Activated CD4-positive, alpha-beta T cell treated with anti-CD3 and anti-CD28 coated beads, Interleukin-2, Interleukin-4, amounts not matched to agents 100 ng/mL and 50 ng/mL, durations not matched to agents 16 hours and 8 hours (primary cell): ENCODE measurements at places on chromosomes 7 and 10.

DNA sequence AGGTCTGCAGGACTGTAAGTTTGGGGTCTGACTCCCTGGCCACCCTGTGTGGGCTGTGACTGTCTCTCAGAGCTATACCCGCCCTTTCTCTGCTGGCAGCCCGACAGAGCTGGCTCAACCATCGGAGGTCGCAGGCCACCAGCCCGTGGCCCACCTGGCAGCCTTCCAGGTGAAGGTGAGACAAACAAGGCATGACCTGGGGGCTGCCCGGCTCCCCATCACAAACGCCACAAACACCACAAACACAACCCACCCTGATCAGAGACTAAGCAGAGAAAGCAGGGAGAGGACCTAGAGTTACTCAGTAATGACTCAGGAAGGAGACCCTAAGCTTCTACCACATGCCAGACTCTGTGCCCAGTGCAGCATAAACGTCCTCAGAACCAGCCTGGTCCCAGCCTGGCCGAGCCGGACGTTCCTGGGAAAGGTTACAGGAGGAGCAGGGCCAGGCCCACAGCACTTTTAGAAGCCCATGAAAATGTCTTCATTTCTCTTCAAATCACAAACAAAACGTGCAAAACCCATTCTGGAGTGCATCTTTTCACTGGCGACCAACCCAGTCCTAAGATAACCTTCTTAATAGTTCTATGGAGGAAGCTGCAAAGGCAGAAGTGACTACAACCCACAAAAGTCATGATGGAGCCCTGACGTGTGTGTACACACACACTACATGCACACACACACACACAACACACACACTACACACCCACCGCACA lies 66.8 kb downstream of the MKI67 start:
- no peak for DNase-seq

DNA sequence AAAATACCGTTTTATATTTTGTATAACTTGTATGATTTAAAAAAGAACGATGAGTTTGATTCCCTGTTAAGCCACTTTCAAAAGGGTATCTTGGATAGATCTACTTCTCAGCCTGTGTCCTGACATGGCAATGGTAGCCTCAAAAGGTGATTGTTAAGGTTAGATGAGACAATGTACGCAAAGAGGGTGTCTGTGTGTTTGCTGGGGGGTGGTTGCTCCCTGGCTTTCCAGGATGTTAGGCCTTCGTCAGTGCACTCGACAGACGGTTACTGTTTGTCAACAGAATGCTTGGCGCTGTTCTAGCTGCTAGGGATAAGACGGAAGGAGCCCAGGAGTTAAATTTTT lies 90.3 kb downstream of the NEURL1 start:
- DNase-seq = no peak

GRCh38 chr10:77204171-77204570 lies 433.4 kb downstream of the KCNMA1 start:
- no peak for DNase-seq

DNA sequence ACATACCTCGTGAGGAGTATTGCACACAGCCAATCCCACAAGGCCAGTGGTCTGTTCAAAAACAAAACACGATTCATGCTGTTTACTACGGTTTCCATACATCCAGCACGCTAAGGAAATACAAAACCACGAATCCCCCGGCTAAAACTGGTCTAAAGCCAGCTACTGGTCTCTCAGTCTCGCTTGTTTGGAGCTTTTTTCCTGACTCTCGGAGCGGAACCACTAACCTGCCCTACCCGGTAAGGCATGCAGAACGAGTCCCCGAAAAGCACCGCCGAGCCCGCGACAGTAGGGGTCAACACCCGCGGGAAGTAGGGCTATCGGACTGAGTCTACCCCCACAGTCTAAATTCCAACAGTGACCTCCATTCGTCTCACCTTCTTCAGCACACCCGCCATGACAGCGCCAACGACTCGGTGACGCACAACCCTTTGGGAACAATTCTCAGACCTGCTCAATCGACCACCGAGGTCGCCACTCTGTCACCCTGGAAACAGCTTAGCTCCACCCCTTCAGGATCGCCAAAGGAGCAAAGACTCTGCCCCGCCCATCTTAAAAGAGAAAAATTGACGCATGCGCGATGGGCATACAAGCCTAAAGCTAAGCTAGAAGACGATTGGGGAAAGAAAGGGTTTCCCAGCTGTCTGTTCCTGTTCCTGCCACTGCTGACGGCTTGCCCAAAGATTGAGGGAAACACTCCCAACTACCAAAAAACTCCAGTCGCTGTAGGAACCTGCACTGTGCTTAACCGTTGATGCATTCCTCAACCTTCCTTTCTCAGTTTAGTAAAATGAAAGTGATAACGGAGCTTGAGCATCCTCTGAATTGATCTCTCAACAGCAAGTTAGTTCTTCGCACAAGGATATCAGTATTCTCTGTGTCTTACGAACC lies at the start of gene NDUFA5:
NDUFA5 (minus strand) TSS at position 421 of the 891 bp plus-strand sequence; CDS start at position 398, 23 bp downstream.
- peak; percentile 98 for DNase-seq

DNA sequence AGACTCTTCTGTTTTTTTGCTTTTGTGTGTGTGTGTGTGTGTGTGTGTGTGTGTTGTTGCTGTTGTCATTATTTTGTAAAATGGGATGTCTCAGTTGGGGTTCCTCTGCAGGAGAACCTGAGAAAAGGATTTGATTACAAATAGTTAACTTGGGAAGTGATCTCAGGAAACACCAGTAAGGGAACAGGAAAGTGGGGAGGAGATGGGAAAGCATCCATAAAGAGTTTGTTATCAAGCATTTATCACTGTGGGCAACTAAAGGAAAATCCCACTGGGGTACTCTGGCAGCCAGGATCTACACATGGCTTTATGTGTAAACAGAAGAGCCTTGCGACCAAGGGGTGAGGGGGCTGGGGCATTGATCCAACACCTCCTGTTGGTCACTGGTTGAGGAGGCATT lies 485.4 kb downstream of the KCNMA1 start:
- no peak for DNase-seq

DNA sequence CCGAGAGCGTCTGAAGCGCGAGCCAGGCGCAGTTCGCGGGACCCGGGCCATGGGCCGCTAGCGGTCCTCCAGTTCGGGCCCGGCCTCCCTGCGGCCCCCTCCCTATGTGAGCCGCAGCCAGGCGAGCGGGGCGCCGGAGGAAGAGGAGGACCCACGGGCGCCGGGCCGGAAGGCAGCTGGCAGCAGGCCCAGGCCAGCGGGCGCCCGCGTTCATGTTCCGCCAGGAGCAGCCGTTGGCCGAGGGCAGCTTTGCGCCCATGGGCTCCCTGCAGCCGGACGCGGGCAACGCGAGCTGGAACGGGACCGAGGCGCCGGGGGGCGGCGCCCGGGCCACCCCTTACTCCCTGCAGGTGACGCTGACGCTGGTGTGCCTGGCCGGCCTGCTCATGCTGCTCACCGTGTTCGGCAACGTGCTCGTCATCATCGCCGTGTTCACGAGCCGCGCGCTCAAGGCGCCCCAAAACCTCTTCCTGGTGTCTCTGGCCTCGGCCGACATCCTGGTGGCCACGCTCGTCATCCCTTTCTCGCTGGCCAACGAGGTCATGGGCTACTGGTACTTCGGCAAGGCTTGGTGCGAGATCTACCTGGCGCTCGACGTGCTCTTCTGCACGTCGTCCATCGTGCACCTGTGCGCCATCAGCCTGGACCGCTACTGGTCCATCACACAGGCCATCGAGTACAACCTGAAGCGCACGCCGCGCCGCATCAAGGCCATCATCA lies 1.1 kb downstream of the ADRA2A start:
- DNase-seq = no peak

DNA sequence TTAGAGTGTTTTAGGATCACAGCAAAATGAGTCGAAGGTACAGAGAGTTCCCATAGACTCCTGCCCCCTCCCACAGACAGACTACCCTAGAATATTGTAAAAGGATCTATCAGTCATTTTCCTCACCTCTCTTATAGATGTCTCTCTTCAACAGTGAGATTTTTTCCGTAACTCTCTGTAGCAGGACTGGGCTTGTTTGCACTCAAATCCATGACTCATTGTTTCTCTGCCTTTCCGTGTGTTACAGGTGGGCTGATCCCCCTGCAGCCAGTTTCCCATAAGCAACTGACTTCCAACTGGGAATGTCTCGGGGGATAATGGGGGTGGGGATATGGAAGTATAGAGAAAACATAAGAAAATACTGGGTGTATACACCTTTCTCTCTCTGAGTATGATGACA lies 921.0 kb downstream of the GATA3 start:
- DNase-seq = no peak

DNA sequence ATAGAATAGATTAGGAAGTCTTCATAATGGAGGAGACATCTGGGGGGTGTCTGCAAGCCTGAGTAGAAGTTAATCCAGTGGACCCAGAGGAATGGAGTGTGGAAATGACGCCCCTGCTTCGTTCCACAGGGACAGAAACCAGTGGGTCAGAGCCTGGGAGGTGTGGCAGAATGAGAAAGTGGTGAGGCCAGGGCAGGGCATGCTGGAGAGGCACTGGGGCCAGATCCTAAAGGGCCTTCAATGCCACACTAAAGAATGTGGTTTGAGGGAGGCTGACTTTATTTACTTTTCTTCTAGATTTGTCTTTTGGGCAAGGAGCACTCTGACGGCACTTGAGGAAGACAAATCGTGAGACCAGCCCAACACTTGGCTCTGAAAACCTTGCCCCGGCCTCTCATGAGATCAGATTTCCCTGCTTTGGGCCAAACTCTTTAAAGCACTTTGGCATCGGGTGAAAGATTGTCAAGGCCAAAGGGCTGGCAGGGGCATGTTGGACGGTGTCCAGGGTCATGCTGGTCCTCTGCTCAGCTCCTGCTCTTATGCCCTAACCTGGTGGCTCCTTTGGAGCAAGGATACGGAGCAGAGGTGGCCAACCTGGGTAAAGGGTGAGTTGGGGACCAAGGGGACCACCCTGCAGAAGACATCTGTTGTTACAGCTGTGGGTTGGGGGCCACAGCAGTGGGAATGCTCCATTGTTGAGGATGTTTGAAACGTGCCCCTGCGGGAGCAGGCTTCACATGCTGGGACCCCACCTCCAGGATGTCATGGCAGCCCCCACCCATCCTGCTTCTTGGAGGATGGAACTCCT lies 157.0 kb upstream of the ZMIZ1 start:
- no peak for DNase-seq

GRCh38 chr10:51879238-51879637 lies 179.8 kb upstream of the CSTF2T start:
- DNase-seq = peak; percentile 35

DNA sequence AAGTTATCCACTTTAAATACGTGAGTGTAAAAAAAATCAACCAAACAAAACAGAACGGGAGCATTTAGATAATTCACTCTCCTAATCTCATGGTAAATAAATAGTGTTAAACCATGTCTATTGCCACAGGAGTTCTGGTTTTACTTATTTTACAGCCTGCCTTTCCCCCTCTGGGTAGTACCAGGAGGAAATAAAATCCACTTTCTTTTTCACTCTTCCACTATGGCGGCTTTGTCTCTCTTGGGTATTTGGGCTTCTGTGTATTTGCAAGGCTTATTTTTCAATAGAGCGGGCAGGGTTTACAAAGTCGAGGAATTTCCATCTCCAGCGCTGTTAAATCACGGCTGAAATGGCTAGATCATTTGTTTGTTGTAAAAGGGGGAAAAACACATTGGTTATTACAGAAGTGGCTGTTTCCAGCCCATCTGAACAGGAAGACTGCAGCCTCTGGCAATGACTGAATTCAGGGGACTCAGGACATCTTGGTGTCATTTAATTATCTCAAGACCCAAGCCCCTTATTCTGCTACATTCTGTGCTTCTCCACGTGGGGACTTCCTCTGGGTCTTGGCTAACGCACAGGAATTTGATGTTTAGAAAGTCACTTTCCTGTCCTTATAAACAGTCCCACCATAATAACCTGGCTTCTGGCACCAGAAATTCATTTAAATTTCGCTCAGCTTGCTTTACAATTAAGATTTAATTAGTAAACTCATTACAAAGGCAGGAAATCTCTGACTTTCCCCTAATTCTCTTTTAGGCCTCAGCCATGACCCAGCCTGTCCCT lies 323.9 kb downstream of the GATA3 start:
- no peak for DNase-seq
